ENCODE measurements at places on chromosomes 12 and 14. TPM values are rescaled to one million over a fixed set of nuclear protein-coding genes. Genes with fewer than 3 reads are reported as not detected.

LYZ gene
- 1.3 TPM for total RNA-seq

TDRD9 gene
- not detected for total RNA-seq

CAPZA3 gene
- total RNA-seq = not detected

ANKS1B gene
- 0.54 TPM for total RNA-seq

SMCO2 gene
- total RNA-seq = not detected

NEK9 gene
- total RNA-seq = 64.4 TPM

PLEK2 gene
- total RNA-seq = 67.6 TPM

- H3K27ac ChIP-seq = no peak overlapping the region
- DNase-seq = no peak
- H3K27me3 ChIP-seq = no peaks in the 10 kb centered on the region
Measured at GRCh38 chr12:26271024-26271423, 75.7 kb downstream of the SSPN start.

DNA sequence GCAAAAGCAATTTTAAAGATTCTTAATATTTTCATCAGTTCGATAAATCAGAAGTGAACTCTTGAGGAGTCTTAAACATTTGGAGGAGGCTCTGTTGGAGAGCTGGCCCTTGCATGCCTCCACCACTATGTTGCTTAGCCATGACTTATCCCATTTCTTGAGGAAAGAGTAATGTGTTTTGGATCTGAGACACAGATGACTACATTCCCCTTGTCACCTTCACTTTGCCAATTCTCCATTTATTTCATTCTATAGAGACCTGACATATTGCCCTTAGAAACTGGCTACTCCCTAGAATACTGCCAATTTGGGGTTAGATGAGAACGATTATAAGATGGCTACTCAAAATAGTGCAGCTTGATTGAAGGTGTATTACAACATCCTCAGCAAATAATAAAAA lies 157.4 kb upstream of the TMEM260 start:
- no peaks in the 10 kb centered on the region for H3K36me3 ChIP-seq
- H3K27me3 ChIP-seq = peaks cover 18% of the 10 kb centered on the region
- H3K27ac ChIP-seq = no peak overlapping the region
- no peak for DNase-seq

DNA sequence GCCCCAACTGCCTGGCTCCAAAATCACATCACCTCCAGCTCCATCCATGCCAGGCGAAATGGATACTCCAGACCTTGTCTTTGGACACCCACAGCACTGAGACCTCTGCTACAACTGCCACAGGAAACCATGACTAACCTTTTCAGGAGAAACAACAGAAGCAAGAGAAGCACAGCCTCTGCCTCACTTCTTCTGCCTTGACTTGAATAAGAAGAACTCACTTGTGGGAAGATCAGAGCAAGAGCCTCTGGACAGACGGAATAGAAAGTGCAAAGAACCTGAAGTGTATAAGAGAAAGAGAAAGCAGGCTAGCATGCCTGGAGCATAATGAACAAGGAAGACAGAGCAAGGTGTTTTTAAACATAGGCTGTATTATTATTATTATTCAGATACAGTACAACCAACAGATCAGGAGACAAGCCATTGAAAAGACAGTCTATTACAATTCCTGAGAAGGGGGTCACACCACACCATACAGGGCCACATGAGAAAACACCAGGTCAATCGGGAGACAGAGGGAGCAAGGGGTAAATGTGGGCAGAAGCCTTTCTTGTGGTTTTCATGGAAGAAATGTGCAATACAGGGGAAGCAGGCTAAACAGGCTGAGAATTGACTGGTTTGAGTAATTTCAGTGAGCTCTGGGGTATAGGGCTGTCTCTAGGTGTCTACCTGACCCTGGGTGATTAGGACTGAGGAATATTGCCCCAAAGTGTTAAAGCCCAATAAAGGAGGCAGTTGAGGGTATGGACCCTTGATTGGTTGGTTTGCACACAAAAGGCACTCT lies 7.4 kb upstream of the OR10P1 start:
- H3K27ac ChIP-seq = no peak overlapping the region
- no peak overlapping the region for H3K4me3 ChIP-seq
- H3K27me3 ChIP-seq = peaks cover 15% of the 10 kb centered on the region
- no peaks in the 10 kb centered on the region for H3K4me1 ChIP-seq
- no peaks in the 10 kb centered on the region for H3K36me3 ChIP-seq

DNA sequence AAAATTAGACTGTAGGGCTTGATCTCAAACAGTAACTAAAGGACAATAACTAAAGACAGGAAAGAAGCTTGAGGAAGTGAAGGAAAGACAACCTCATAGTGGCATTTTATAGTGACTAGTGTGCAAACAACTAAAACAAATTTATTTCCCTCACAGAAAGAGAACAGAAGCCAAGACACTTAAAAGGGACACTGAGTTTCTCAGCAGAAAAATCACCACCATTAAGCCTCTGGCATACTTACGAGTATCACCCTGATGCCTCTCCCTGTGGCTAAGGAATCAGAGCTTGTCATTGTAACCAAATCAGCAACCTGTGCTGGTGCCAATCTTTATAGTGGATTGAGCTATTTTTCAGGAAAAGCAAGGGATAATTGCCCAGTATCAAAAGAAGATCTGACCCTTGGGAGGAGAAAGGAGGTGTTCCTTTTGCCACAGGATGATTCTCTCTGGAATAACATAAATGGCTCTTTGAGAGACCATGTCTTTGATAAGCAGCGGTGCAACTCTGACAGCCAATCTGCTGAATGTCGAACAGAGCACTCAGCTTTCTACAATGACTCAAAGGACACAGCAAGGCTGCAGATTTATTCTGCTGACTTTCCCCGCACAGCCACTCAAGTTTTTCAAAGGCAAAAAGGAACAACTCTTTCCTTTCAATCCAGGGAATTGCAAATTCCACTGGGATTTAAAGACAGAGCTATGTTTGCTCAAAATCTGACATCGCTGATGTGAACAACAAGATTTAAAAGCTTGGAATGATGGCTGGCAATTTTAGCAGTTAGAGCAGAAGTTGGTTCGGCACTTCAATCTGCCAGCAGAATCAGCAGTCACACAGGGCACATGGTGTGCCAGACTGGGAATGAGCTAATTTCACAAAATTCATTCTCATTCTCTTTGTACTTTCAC lies 34.6 kb downstream of the ATF7 start:
- DNase-seq = no peak
- H3K4me3 ChIP-seq = no peak overlapping the region
- no peaks in the 10 kb centered on the region for H3K4me1 ChIP-seq
- H3K36me3 ChIP-seq = no peaks in the 10 kb centered on the region
